ENCODE measurements at places on chromosomes 5 and 9.

DNA sequence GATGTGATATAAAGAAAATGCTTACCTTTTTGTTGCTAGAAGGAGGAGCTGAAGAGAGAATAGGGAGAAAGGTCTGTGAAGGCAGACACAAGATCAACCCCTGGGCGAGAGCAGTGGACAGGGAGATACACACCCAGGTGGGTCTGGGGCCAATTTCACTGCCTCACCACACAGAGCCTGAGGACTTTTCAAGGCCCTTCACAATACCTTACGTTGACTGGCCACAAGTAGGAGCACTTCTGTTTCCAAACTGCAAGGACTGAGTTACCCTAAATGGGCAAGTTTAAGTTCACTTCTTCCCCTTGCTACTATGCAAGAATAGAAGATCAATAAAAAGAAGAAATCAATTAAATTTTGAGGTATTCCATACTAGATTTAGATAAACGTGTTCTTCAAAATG, 174.5 kb upstream of the SLC12A2 start:
- no peak for DNase-seq

DNA sequence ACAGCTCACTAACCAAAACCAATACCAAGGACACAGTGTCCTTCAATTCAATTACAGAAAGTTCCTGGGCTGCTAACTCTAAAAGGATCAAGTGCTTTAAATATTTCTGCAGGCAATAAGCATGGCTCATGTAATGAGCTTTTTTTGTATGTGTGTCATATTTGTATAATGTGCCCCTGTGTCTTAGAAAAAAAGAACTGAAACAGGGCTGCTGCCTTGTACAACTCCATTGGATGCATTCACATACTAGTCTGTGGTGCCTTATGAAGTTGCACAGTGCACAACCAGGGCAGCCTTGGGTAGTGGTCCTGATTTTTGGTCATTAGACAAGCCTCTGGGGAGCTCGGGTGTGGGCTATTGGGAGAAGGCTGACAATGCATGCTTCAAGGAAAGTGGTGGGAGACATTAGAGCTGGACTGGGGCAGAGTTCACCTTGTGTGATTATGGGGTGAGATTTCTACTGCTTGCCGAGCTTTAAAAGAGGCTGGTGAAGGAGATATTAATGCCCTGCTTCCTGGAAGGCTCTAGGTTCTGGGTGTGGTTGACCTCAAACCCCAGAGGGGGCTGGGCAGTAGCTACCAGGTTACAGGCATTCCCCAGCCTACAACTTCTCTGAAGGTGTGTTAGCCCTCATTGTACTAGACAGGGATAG, 3.6 kb upstream of the CPEB4 start:
- peak; percentile 43 for DNase-seq

DNA sequence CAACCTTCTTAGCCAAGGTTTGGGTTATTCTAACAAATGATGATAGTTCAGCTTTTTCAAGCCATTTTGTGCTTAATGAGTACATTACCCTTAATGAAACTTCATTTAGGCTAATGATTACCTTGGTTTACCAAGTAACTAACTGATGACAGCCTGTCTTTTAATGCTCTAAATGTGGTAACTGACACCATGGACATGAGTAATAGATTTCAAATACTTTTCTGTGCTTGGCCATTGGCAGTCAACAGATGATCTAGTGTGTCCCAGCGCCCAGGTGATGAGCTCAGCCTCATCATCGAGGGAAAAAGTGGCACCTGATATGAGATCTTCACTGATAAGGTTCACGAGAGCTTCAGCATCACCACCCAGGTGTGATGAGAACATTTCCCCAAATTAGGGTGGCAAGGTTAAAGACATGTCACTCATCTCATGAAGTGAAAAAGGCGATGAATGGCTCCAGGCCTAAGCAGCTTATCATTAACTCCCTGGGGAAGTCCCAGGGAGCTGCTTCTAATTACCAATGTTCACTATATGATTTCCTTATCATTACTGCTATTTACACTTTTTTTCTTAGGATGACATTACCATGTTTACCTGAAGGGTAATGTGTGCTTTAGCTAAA, 296.0 kb downstream of the SPOCK1 start:
- DNase-seq, result no peak

- DNase-seq, result no peak
These were observed 192.1 kb downstream of the RAB3C start for GRCh38 chr5:58774937-58775336.

GRCh38 chr9:111250875-111251842, 78.9 kb downstream of the OR2K2 start:
- DNase-seq, result no peak

GRCh38 chr5:153711755-153712154, 221.3 kb downstream of the GRIA1 start:
- DNase-seq, result no peak

DNA sequence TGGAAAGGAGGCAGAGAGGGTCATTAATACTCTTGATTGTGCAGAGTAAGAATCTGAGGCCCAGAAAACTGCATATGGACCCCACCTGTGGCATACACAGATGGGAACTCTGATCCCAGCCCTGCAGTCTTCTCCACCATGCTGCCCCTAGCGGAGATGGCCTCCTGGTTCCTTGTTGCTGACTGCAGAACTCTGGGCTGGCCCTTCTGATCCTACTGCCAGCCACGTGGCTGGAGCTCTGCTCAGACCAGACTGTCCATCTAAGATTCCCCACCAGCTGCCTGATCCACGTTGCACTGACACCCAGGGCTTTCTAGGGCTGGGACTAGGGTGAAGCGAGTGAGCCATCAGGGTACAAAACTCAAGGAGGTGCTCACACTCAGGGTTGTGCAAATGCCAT, 245.7 kb upstream of the NR4A3 start:
- no peak for DNase-seq

DNA sequence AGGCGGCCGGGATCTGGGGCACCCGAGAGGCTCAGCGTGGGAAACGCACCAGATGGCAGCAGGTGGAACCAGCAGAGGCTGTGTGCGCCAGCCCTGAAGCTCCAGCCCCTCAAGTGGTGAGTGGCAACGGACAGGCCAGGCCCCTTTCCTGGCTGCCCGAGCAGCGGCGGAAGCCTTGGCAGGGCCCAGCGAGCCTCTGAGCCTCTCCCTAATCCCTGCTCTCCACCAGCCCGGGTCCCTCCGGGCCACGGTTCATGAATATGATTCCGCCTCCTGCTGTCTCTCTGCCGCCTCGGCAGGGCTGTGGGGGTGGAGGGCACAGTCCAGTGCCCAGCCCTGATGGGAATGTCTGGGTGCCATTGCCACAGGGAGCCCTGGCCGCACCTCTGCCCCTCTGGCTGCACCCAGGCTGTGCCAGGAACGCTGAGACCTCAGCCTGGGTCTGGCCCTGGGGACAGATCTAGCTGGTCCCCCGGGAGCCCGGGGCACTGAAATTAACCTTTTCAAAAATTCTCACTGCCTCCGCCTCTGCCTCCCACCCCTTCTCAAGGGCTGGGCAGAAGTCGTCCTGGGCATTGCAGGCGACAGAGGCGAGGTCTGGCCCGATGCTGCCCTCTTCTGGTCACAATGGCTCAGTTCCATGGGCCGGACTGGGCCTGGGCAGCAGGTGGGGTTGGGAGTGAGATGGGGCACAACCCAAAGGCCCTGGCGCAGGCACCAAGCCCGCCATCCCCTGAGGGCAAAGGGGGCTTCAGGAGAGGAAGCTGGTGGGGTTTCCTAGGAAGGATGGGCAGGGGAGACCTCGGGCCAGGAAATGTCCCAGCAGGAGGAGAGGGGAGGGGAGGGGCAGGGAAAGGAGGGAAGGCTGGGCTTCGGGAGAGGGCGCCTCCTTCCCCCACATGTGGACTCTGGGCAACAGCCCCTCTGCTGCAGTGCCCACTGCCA, 20.3 kb downstream of the CCDC187 start:
- DNase-seq, result peak; percentile 43

DNA sequence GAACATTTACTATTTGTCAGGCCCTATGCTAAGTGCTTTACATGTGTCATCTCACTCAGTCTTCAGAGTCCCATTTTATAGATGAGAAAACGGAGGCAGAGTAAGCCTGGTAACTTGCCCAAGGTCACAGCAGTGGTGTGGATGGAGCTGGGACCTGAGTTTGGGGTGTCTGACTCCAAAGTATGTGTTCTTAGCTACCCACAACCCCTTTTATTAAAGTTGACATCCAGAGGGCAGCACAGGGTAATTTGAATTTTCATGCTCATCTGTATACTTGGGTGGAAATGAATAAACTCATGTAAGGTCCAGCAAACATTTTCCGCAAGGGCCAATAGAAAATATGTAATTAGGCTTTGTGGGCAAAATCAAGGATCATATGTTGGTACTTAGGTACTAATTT, 93.4 kb upstream of the SLC25A48 start:
- DNase-seq, result no peak

GRCh38 chr5:177290816-177291596, 12.5 kb downstream of the RAB24 start:
- no peak for DNase-seq

- no peak for DNase-seq
These were observed 68.8 kb downstream of the C9orf50 start for GRCh38 chr9:129552064-129552463.

- DNase-seq, result no peak
These were observed 214.9 kb upstream of the WWC1 start for GRCh38 chr5:168076561-168076991.

GRCh38 chr9:114629563-114630090, 18.5 kb downstream of the TMEM268 start:
- DNase-seq, result no peak

DNA sequence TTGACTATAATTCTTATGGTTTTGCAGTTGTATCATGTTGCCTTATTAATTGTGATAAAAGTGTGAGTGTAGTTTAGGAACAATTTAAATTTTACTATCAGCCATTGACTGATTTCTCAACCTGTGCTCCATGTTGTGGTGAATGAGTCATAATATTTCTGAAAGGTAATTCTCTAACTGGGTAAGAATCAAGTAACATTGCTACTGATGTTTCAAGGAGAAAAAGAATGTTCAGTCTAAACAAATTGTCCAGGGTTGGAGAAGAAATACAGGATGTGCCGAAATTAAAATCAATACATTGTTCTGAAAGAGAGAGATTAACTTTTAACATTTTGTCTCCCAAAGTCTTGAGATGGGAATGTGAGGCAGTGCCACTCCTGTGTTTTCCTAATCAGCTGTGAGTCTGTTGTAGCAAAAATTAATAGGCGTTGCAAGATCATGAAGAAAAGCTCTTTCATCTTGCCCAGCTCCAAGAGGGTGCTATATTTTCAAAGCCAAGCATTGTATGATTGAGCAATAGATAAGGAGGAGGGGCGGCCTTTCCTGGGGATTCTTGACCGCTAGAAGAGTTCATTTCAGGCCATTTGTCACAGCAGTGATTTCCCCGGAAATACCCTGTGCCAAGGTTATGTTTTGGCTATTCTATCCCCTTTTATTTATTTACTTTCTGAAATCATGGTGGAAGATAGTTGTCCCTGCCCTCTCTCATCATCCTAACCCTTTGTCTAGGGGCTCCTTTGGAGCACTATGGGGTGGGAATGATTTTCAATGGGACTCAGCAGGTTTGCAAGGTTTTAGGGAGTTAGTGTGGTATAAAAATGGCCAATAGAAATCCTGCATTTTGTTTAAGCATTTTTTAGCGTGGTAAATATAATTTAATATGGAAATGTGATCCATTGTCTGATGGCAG, 151.6 kb downstream of the FOCAD start:
- DNase-seq, result no peak

GRCh38 chr5:166562246-166562645, 1729.2 kb upstream of the WWC1 start:
- DNase-seq, result no peak

GRCh38 chr9:107273634-107274033, 9.4 kb upstream of the RAD23B start:
- DNase-seq, result no peak

DNA sequence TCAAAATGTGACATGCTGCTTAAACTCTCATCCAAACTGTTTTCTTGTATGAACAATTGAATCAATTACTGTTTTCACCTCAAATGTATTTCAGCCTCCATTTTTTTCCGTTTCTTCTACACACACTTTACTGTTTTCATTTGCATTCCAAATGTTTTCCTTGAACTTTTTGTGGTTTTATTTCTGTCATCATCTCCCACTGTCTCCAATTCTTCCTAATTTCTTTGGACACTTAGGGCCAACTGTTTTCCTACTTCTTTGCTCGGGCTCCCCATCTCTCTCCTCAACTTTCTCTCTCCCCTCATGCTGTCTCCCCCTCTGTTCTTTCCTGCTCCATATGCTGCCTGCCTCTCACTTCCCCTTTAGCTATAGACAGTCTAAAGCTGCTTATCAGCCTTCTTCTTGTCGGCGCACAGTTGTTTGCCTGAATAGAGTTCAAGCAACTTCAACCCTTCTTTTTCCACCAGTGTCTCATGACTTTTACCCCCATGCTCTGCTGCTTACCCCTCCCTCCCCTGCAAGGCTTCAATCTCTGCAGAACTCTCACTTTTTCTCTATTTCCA, 443.4 kb downstream of the DTWD2 start:
- no peak for DNase-seq

- no peak for DNase-seq
These were observed 74.5 kb downstream of the COL5A1 start for GRCh38 chr9:134716067-134716466.

- no peak for DNase-seq
These were observed 34.1 kb downstream of the FABP6 start for GRCh38 chr5:160263326-160263855.

GRCh38 chr5:118326481-118327045, 661.8 kb downstream of the DTWD2 start:
- DNase-seq, result no peak

DNA sequence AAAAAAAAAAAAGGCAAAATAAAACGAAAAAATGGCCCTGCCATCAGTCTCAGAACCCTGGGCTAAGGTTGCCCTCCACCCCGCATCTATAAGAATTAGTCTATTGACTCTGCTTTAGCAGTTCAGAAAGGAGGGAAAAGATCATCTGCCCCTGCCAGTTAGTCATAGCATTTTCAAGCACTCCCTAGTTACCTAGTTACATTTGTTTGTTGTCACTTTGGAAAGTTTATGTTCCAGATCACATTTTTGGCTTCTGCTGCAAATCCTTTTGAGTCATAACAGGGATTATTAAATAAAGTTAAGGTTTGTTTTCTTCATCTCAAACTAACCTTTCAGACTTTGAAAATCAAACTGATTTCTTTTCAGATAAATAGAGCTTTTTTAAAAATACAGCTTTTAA, 52.1 kb downstream of the AQP7 start:
- no peak for DNase-seq

DNA sequence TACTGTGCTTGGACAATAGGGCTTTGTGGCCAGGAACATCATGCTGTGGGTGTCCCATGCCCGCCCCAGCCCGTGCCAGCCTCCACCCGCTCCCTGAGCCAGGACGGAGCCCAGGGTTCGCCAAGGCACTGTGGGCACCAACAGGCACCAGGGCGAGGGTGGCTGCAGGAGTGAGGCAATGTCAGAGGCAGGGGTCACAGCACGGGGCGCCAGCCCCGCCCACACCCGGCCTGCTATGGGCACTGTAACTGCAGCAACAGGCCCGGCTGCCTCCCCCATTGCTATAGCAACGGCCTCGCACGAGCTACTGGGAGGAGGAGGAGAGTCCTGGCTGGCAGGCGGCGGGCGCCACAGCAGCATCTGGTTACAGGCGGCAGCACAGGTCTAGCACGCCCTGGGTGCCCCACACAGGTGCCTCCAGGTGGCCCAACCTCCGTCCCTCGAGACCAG, 2.5 kb downstream of the ABCA2 start:
- DNase-seq, result no peak

- no peak for DNase-seq
These were observed 1275.6 kb upstream of the CDH9 start for GRCh38 chr5:28313953-28314352.

Data from T-helper 17 cell (primary cell).